ENCODE measurements at places on chromosomes 2 and 18.
A peak's percentile ranks its signal among the peaks of the same experiment; 100 is the strongest.

GRCh38 chr2:239391286-239392071 lies 9.3 kb downstream of the HDAC4 start:
- DNase-seq = no peak

DNA sequence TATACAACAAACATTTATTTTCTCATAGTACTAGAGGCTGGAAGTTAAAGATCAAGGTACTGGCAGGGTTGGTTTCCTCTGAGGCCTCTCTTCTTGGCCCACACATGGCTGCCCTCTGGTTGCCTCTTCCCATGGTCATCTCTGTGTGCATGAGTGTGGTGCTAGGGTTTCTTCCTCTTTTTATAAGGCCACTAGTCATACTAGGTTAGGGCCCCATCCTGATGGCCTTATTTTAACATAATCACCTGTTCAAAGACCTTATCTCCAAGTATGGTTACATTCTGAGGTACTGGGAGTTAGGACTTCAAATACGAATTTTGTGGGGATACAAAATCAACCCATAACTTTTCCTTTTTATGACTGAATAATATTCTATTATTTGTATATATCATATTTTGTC lies 4.8 kb upstream of the RIOK3 start:
- DNase-seq = no peak

DNA sequence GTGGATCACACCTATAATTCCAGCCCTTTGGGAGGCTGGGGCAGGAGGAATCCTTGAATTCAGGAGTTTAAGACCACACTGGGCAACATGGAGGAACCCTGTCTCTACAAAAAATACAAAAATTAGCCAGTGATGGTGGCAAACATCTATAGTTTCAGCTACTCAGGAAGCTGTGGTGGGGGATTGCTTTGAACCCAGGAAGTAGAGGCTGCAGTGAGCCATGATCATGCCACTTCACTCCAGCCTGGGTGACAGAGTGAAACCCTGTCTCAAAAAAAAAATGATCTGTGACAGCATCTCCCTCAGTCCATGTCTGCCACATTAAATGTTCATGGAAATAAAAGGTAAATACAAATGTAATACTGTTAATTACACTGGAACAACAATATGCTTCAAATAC lies 121.4 kb upstream of the COL5A2 start:
- DNase-seq = no peak

GRCh38 chr2:235270956-235271355 lies 222.9 kb upstream of the AGAP1 start:
- no peak for DNase-seq

DNA sequence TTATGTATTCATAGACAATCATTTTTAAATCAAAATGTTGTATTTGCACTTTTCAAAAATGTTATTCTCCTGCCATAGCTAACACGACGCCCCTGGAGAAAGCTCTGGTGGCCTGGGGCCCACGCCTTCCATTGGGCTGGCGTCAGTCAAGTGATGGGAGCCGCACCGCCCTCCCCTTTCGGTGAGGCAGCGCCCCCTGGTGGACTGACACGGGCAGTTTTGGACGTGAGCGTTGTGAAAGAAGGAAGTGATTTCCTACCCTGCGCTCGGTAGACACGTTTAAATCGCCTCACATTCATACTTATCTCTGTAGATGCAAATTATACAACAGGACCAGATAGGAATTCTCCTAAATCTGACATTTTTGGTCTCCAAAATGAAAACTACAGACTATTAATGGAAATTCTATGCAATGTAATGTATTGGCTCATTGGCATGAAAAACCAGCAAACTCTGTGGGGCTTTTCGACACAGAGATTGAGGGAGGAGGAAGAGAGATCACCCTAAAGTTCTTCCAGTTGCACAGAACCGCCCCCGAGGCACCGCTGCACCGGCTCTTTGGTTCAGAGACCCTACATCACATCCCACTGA lies 326.2 kb upstream of the SOX11 start:
- peak; percentile 73 for DNase-seq

DNA sequence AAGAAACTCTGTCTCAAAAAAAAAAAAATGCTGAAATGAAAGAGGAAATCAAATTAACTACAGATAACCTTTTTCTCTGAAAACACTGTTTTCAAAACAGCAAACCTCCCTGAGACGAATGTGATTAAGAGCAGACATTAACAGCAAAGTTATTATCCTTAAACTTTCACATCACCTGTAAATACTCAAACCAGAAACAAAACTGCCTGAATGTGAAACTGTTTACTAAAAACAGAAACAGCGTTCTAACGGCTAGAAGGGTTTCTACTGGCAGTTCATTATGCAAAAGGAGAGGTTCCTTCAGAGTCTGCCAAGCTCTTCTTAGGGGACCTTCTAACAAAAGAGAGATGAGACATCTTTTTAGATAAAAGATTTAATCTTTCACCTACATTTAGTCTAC lies 45.9 kb downstream of the PNO1 start:
- DNase-seq = no peak

DNA sequence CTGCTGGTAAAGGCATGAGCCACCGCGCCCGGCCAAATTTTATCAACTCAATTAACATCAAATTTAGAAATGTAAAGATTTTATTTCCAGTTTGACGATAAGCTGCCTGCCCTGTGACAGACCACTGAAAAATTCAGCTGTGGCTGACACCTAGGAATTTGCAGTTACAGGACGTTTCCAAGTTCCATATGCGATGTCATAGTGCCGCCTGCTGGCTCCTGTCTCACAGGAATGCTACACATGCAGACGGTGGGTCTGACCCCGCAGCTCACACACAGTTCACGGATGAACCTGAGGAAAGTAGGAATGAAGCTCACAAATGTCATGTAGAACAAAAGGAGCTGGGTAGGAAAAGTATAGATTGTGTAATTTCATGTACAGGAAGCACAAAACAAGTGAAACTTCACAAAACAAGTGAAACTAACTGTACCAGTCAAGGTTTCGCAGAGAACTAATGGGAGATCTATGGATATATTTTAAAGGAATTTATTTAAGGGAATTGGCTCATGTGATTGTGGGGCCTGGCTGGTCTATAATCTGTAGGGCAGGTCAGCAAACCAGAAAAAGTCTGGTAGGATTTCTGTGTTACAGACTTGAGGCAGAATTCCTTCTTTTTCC lies 13.2 kb upstream of the SEH1L start:
- peak; percentile 23 for DNase-seq

DNA sequence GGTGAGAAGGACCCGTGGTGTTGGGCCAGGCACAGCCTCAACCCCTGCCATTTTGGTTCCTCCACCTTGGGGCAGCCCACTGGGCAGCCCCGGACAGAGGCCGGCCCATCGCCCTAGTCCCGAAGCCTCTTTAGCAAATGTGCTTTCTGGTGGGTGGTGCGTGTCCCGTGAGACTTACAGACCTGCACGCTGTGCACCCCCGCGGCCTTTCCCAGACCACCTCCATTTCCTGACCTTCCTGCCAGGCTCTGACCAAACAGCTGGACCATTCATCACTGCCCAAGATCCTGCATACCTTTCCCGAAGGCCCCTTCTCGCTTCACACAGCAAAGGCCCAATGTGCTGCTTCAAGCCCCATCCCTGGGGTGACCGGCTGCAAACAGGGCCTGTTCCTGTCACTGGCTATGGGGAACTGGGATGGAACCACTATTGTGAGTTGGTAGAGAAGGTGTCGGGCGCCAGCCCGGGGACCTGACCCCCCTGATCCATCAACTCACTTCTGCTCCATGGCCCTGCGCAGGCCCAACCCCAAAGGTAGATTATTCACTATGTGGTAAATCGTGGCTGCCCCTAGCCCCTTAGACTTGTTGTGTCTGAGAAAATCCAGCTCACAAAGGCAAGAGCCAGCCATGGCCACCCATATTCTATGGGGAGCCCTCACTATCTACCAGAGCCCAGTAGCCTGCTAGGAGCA lies 341.0 kb downstream of the EIPR1 start:
- no peak for DNase-seq

- DNase-seq = no peak
Measured at GRCh38 chr2:9979977-9980376, 28.5 kb downstream of the GRHL1 start.

DNA sequence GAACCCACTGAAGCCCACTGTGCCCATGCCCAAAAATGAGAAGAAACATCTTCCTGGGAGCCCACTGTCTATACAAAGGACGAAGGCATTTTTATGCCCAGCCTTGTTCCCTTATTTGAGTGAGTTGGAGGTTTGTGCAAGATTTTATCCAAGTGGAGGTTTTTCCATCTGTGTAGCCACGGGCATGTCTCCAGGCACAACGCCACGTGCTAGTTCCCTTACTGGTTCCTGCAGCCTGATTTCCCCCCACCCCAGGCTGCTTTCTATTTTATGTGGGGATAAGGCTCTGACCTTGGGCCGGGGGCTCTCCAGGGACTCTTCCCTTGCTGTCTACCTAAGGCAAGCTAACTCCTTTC lies 22.2 kb upstream of the TXNL4A start:
- no peak for DNase-seq

GRCh38 chr2:11810237-11810977 lies 64.0 kb downstream of the LPIN1 start:
- no peak for DNase-seq

All from NCI-H1092 (cell line).